HepG2 (cell line): ENCODE measurements at places on chromosomes 16 and 17. TPM values are rescaled to one million over a fixed set of nuclear protein-coding genes. Genes with fewer than 3 reads are reported as not detected.

- H3K4me1 ChIP-seq: peaks cover 49% of the 10 kb centered on the region
- H3K27ac ChIP-seq: no peak overlapping the region
Observed at GRCh38 chr17:80099291-80100034, 1.9 kb upstream of the GAA start.

GRCh38 chr17:76444518-76445311, 8.2 kb downstream of the UBE2O start:
- H3K27ac ChIP-seq: peak overlapping the region; percentile 12
- H3K4me3 ChIP-seq: no peak overlapping the region
- H3K27me3 ChIP-seq: no peaks in the 10 kb centered on the region
- peaks cover 14% of the 10 kb centered on the region; the same call in 2 of the 3 replicates for H3K36me3 ChIP-seq

- H3K4me1 ChIP-seq: peaks cover 13% of the 10 kb centered on the region
- H3K4me3 ChIP-seq: no peak overlapping the region
- no peaks in the 10 kb centered on the region for H3K27me3 ChIP-seq
- peaks cover 18% of the 10 kb centered on the region for H3K36me3 ChIP-seq
- no peak overlapping the region for H3K27ac ChIP-seq
- no peak for DNase-seq
Observed at GRCh38 chr16:3292604-3293003, 9.3 kb downstream of the ZNF263 start.

DNA sequence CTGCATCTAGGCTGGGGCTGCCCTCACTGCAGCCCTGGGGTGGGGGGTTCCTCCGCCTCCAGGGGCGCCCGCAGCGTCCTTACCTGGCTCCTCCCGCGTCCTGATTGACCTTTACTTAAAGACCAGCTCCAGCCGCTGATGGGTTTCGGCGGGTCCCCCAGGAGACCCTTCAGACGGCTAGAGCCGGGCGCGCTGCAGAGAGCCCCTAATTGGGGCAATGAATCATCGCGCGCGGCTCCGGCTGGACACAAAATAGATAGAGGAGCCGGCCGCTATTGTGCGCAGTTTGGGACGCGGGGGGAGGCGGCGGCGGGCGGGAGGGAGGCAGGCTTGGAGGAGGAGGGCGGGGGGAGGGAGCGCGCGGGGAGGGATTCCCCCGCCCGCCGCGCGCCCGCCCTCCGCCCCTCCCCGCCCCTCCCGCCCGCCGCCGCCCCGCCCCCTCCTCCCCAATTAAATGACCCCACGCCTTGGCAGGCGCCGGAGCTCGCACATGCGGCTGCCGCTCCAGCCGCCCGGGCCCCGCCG, 56.5 kb upstream of the CIBAR2 start:
- H3K27me3 ChIP-seq: peaks cover 49% of the 10 kb centered on the region
- no peak for DNase-seq
- H3K36me3 ChIP-seq: no peaks in the 10 kb centered on the region
- H3K27ac ChIP-seq: no peak overlapping the region
- peaks cover 80% of the 10 kb centered on the region for H3K4me1 ChIP-seq

DNA sequence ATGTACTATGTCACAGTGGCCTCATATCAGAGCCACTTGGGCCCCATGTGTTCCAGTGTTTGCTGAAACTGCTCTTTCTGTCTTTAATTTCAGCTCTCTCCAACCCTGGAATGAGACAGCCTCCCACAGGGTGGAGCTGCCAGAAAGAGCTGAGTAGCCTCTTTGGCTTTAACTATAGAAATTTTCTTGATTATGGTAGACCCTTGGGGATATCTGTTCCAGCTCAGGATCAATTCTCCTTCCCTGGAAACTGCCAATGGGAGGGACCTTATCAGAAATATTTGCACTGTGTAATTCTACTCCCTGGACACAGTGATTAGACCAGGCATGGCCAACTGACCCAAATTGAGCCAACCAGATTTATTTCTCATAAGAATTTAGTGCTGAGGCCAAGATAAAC, 39.0 kb upstream of the KDM8 start:
- no peaks in the 10 kb centered on the region for H3K27me3 ChIP-seq
- no peaks in the 10 kb centered on the region for H3K36me3 ChIP-seq
- no peak overlapping the region for H3K27ac ChIP-seq
- no peaks in the 10 kb centered on the region for H3K4me1 ChIP-seq
- DNase-seq: no peak
- no peak overlapping the region for H3K4me3 ChIP-seq

GRCh38 chr17:28216528-28216927, 102.5 kb upstream of the TMEM97 start:
- H3K36me3 ChIP-seq: no peaks in the 10 kb centered on the region
- H3K4me3 ChIP-seq: no peak overlapping the region
- H3K27me3 ChIP-seq: no peaks in the 10 kb centered on the region
- no peaks in the 10 kb centered on the region for H3K4me1 ChIP-seq

GRCh38 chr17:12395733-12396354, 269.8 kb upstream of the MYOCD start:
- 0 out of 3 replicates have a peak, but pooled peaks cover 4% of the 10 kb centered on the region for H3K27me3 ChIP-seq
- H3K27ac ChIP-seq: no peak overlapping the region
- no peaks in the 10 kb centered on the region for H3K4me1 ChIP-seq
- no peak overlapping the region for H3K4me3 ChIP-seq

- H3K27me3 ChIP-seq: no peaks in the 10 kb centered on the region
- no peak overlapping the region for H3K27ac ChIP-seq
- DNase-seq: no peak
- H3K36me3 ChIP-seq: peaks cover 25% of the 10 kb centered on the region
- no peak overlapping the region for H3K4me3 ChIP-seq
Observed at GRCh38 chr17:64066716-64067115, 46.3 kb upstream of the ICAM2 start.

- no peaks in the 10 kb centered on the region for H3K36me3 ChIP-seq
- H3K27me3 ChIP-seq: no peaks in the 10 kb centered on the region
- no peak overlapping the region for H3K4me3 ChIP-seq
Observed at GRCh38 chr16:85227084-85227945, 115.0 kb upstream of the CIBAR2 start.

- no peak for DNase-seq
- H3K27ac ChIP-seq: peak overlapping the region; percentile 25
- no peak overlapping the region for H3K4me3 ChIP-seq
- H3K4me1 ChIP-seq: peaks cover 85% of the 10 kb centered on the region
Observed at GRCh38 chr16:89406277-89406888, 84.0 kb downstream of the ANKRD11 start.

DNA sequence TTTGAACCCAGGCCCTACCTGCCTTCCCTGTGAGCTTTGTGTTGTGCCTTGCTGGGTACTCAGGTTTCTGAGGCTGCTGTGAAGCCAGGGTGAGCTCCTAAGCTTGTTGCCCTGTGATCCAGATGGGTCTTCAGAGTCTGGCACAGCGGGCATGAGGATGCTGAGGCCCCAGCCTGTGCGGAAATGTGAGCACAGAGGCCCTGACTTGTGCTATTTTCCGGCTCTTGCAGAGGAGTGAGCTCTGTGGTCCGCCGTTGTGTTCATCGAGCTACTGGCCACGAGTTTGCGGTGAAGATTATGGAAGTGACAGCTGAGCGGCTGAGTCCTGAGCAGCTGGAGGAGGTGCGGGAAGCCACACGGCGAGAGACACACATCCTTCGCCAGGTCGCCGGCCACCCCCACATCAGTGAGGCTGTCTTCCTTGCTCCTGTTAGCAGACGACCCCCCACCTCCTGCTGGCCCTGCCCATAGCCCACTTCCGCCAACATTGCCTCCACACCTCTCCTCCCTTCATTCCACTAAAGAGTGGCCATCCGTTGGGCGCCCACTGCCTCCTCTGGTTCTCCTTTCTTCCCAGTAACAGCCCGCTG, 2.7 kb downstream of the PHKG2 start:
- no peaks in the 10 kb centered on the region for H3K27me3 ChIP-seq
- H3K4me3 ChIP-seq: no peak overlapping the region
- peaks cover 17% of the 10 kb centered on the region for H3K36me3 ChIP-seq
- no peak for DNase-seq
- peaks cover 29% of the 10 kb centered on the region for H3K4me1 ChIP-seq

DNA sequence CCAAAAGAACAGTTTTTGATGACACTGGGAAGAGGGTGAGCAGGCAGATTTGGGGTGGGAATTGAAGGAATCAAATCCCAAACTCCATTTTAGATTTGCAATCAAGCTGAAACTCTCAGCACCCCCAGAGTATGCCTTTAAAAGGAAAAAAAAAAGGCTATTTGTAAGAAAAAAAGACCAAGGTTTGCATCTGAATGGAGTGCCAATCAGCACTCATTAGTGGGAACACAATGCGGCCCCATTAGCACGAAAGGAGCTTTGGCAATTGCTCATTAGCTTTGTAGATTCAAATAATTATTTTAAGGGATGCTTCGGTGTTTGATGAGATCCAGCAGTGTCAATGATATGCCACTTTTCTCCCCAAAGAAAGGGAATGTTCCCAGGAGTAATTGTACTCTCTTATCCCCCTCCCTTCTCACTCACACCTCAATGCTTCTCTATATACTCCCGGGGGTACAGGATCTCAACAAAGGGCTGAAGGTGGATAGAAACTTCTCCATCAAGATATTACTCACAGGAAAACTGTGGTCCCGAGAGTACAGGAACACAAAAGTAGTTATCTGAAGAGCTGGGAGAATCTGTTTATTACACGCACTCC, 32.2 kb downstream of the CHP2 start:
- H3K27ac ChIP-seq: no peak overlapping the region
- H3K4me1 ChIP-seq: no peaks in the 10 kb centered on the region
- H3K27me3 ChIP-seq: no peaks in the 10 kb centered on the region
- no peak overlapping the region for H3K4me3 ChIP-seq
- no peaks in the 10 kb centered on the region for H3K36me3 ChIP-seq

GPR142 gene
- polyA plus RNA-seq: not detected in 2 replicates

CLEC18C gene
- 0.29 and 0.50 TPM in 2 replicates for polyA plus RNA-seq
